Stimulated activated CD4-positive, alpha-beta T cell treated with anti-CD3 and anti-CD28 coated beads, Interleukin-12 subunit alpha, Interleukin-12 subunit beta, amount 100 ng/mL, for 24 hours (primary cell): ENCODE measurements at places on chromosomes 2 and 18.

GRCh38 chr2:202479610-202480009 lies 103.5 kb downstream of the BMPR2 start:
- no peak for DNase-seq

DNA sequence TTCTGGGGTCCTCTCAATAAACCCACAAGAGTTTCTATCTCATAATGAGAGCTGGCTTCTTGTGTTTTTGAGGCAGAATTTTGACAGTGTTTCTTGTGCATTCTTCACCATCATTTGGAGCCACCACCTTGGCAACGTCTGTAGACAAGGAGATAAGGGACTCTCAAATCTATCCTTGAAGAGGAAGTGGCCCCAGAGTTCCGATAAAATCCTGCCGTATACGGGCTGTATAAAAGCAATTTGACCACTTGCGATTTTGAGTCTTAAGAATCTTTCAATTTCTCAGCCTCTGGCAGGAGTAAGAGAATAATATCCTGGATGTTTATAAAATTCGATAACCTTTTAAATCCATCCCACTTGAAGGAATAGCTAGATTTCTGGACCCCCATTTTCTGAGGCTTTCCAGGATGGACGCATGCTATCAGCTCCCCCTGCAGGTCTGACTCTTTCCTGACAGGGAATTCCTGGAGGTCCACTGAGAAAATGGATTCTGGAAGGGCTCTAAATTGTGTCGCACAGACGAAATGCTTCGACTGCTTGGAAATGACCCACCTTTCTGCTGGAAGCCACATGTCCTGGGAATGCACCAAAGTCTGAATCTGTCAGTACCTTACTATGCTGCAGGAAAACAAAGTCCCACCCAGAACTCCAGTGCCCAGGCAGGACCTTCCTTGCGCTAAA lies 54.1 kb downstream of the E2F6 start:
- DNase-seq, result no peak

DNA sequence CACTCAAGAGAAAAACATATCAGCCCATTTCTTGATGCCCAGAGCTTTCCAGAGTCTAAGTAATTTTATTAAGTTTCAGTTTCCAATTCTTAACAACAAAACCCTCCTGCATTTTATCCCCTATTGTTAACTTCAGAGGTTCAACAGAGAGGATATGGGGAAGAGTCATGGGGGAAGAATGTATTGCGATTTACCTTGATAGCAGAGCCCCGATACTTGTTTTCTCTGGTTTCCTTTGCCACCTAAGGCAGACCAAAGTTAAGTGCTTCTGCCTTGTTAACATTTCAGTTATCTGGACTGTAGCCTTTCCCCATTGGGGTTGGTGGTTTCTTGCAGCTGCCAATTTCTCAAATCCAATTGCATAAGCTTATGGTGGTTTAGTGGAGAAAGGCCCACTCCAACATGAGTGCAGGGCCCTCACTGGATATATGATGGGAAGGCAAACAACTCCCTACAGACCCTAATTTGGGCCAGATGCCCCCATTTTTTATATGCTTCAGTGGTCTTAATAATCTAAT lies 82.0 kb upstream of the ITGB6 start:
- DNase-seq, result no peak

DNA sequence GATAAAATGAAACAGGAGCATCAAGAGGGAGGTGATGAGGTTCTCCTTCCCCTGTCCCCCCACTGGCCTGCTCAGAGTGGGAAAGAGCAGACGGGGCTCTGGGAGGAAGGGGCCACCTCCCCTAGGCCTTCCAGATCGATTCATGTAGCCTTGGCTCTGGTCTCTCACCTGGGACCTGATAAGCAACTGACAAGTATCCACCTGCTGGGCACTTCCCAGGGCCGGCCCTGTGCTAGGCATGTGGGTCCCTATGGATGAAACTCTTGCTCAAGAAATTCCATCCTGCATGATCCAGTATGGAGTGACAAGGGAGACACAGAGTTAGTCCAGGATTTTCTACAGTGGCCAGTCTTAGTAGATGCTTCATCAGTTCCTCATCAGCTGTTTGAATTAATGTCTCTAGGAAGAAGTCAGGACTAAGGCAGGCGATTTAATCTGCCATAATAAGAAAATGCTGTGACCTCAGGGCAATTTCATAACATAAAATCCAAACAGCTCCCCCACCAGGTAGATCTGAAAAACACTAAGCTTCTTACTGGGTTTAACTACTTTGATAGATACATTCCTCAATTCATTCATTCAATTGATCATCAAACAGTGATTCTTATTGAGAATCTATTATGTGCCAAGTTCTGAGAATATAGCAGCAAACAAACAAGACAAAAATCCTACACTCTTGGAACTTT lies 44.7 kb upstream of the ZFP36L2 start:
- DNase-seq, result no peak

GRCh38 chr2:41829052-41829451 lies 218.8 kb upstream of the PKDCC start:
- DNase-seq, result no peak

DNA sequence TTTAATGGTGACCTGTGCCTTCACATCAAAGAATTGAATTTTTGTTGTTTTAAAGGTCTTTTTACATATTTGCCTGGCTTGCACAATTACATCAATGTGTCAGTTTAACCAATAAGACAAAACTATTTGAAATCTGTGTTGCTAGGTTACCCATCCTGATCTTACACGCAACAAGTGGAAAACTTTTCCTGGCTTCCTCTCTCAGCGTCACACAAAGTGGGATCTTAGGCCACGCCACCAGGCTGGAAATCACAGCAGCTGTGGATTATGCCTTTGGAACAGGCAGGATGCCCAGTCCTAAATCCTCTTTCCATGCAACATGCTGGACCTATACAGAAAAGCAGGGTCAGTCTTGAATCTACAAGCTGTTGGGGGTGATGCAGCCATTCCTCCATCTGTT lies 298.2 kb upstream of the HNRNPA3 start:
- no peak for DNase-seq

DNA sequence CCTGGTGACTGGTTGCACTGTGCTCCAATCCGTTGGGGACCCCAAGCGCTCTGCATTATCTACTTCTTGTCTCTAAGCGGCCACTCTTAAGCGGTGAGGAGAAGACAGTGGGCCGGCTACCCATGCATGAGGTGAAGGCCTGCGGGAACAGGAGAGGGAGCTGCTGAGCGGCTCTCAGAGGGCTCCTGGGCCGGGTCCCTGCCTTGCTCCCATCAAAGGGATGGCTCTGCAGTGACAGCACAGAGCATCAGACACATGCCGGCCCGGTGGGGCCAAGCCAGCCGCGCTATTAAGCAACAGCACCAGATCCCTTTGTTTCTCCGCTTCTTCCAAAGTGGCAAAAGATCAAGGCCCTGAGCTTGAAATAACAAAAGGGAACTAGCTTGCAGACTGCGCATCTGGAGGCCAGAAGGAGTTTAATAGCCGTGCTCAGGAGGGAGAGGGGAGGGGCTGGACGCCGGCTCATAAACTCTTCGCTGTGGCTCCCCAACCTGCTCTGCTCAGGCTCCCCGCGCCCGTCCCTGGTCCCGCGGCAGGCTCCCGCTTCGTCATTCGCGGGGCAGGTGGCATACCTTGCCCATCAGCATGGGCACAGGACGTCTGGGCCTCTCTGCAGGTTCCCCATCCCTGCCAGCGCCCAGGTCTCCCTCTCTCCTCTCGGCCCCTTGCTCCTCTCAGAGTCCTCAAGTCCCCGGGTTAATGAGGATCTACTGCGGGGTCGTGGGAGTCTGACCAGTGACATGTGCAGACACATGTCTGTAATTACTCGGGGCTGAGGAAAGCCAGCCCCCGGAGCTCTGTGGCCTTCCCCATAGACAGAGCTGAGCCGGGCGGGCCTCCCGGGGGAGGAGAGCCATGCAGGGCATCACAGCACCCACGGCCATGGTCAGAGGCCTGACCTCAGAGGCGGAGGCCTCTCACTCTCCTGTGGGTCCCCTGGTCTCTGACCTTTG lies 96.7 kb downstream of the ASB1 start:
- no peak for DNase-seq

DNA sequence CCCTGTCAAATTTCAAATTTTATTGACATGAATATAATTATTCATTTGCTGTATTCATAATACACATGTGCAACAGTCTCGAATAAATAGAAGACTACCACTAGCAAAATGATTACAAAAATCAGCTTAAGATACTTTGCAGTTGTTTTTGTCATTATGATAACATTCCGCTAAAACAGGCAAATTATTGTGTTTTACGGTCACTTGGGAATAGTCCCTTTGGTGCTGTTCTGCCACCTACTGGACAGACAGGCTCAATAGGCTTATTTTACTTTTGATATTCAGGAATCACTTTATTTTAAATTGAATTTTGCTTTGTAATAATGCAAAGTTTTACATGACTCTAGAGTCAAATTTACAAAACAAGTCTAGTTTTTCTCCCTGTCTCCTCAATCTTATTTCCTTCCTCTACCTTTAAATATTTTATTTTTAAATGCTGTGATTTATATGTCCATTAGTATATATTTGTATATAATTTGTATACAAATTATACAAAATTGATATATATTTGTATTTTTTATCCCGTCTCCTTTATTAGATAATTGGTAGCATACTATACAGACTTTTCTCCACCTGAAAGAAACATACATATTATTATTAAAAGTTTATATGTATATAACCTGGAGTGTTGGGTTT lies 456.3 kb downstream of the DLGAP1 start:
- DNase-seq, result no peak

- DNase-seq, result no peak
Observed at GRCh38 chr2:171893196-171893823, 734 bp downstream of the SLC25A12 start.

DNA sequence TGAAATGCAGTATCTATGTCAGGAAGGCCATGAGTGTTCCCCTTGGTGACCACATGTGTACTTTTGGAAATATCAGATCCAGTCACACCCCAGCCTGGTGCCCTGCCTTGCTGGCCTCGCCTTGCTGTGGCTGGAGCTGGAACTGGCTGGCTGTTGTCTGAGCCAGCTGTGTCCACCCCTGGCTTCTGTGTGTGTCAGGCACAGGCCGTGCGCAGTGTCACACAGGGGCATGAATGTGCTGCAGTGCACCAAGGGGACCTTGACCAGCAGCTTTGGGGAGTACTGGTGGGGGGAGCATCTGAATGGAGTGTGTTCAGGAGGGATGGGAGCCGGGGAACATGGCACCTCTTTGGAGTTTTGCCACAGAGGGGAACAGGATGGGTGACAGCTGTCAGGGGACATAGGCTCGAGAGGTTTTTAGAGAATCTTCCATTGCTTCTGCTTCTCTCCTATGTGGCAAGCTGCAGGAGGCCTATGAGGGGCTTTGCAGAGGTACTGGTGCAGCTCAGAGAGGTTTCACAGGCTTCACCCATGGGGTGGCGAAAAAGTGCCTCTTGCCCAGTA lies 44.7 kb upstream of the FAHD2A start:
- no peak for DNase-seq
